ENCODE measurements at places on chromosomes 6 and 20.
A peak's percentile ranks its signal among the peaks of the same experiment; 100 is the strongest.

GRCh38 chr6:35023091-35024000 lies 117.8 kb downstream of the TCP11 start:
- no peak for DNase-seq

- DNase-seq = no peak
Measured at GRCh38 chr6:17167327-17167979, 65.6 kb downstream of the STMND1 start.

GRCh38 chr6:52160472-52161104 lies 25.6 kb upstream of the IL17A start:
- DNase-seq = no peak

DNA sequence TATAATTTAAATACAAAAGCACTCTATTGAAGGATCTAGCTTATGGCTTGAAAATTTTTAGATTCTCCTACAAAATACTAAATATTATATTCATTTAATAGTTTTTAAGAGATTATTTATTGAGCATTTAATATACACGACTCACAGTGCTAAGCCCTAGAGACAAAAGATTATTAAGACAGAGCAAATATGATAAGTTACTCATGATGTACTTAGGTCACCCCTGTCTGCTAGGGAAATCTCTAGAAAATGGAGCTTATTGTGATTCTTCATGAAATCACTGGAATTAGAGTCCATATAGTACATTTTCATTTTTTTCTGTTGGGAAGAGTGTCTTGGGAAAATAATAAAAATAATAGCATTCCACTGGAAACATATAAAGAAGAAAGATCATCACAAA lies 37.8 kb downstream of the BEND6 start:
- DNase-seq = no peak

DNA sequence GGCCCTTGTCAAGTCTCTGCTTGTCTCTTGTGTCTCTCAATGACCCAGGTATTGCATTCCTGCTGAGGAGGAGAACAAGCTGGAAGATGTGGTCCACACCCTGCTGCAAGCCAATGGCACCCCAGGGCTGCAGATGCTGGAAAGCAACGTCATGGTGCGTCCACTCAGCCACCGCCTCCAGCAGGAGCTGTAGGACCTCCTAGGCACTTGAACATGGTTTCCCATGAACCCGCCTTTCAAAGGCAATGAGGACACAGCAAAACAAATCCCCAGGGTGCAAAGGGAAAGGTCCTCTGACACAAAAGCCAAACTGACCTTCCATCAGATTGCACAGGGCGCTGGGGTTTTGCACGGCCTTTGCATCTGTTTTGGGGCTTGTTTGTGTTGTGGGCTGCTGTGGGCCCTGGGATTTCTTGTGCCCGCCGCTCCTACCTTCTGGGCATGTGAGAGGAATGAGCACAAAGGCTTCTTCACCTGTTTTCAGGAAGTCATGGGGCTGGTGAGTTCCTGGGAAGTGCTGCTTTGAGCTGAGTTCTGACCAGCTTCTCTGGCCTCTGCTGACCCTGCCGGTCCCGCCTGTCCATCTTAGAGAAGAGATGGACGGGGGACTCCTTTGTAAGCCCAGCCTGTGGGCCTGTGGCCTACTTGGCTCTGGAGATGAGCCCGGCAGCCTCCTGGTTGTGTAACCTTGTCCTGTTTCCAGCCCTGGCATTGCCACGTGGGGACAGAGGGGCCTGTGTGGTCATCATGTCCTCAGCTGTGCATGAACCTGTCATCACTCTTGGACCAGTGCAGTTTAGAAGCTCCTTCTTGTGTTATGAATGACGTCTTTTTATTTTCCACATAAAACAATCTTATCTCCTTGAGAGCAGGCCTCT lies 151.3 kb downstream of the DTNBP1 start:
- DNase-seq = no peak

DNA sequence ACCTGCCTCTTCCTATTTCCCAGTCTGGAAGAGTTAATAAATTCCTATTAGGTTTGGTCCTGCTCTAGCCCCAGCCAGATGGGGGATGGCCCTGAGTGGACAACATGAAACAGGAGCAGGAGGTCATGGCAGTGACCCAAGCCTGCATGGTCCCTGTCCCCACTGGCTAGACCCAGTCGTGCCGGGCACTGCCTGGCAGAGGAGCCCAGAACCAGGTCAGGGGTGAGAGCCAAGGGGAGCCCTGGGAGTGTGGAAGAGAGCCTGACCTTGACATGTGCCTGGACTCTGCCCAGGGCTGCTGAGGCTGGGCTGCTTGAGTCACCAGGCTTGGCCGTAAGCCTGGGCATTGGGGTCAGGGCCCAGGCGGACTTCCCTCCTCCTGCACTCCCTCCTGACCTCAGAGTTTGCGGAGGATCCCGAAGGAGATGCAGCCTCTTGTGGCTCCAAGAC lies 3.6 kb downstream of the AVP start:
- no peak for DNase-seq

GRCh38 chr20:32193996-32194395 lies 13.5 kb downstream of the PLAGL2 start:
- DNase-seq = no peak

GRCh38 chr6:110366256-110366655 lies 8.1 kb upstream of the METTL24 start:
- DNase-seq = no peak

DNA sequence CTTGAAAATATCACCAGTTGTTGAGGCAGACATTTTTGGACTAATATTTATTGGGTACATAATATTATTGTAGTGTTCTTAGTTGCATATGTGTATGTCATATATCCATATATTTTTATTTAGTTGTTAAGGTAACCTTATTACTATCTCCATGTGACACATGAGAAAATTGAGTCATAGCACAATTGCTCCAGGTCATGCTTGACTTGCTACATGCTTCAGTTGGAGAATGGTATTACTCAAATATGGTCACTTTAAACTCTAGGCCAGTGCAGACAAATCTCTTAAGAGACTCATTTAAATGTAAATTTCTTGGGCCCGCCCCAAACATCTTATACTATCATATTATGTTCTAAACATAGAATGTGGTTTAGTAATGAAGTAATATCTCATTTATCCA lies 246.1 kb downstream of the RIMS1 start:
- no peak for DNase-seq

GRCh38 chr20:7637184-7637583 lies 303.1 kb downstream of the HAO1 start:
- no peak for DNase-seq

- DNase-seq = no peak
Measured at GRCh38 chr20:48926821-48927220, 5.3 kb downstream of the ARFGEF2 start.

GRCh38 chr20:38757145-38757775 lies 9.0 kb downstream of the ACTR5 start:
- no peak for DNase-seq

DNA sequence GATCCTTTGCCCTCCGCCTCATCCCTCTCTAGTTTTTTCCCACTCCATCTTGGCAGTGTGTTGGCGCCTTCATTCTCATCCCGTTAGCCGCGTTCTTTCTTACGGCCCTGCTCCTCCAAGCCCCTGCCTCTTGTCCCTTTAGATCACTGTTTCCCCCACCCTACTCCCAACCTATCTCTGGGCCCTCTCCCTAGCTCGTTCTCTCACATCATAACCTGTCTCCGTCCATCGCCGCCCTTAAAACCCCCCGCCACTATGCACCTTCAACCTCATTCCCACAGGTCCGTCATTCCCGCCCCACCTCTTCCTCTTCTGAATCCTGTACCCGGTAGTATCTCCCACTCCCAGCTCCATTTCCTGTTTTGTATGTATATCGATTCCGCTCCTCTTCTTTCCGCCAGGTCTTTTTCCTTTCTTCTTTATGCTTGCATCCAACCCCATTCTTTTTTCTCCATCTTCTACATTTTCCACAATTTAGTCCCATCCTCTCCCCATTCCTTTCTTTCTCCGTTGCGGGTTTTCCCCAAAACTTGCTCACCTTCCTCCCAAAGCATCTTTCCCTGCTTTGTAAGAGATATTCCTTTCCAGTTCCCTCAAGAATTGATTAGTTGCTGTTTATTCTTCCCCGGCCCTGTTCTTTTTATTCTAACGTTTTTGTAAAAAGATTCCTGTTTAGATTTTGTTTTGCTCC lies 671 bp downstream of the EFHC1 start:
- no peak for DNase-seq

GRCh38 chr6:73134588-73134987 lies 90.7 kb downstream of the KHDC1L start:
- DNase-seq = no peak

DNA sequence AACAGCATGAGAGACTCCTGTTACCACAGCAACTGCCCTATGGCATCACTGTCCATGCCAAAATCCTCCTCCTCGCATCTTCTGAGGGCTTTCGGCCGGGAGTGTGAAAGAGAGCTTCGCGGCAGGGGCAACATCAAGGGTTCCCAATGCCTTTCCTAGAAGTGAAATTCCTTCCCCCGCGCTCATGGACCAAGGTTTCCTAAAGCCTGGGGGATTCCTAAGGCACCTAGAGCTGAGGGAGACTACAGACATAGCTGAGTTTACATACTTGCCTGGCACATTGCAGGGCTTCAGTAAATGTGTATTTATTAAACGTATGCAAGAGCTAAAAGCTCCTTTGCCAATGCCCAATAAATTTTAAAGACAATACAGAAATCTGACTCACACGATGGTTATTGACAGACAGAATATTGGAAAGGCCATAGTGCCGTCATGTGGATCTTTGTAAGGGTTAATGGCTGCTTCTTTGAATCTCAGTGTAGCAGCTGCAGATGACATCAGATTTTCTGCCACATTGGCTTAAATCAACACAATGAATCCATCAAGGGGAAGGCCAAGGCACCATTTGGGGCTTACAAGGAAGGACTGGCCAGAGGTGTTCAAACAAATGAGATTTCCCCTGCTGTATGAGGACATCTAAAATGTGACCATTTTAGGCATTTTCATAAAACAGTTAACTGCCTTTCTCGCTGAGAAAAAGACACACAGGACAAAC lies 281.2 kb upstream of the JARID2 start:
- DNase-seq = no peak

GRCh38 chr6:118810420-118811027 lies 83.4 kb upstream of the ASF1A start:
- peak; percentile 53 for DNase-seq

DNA sequence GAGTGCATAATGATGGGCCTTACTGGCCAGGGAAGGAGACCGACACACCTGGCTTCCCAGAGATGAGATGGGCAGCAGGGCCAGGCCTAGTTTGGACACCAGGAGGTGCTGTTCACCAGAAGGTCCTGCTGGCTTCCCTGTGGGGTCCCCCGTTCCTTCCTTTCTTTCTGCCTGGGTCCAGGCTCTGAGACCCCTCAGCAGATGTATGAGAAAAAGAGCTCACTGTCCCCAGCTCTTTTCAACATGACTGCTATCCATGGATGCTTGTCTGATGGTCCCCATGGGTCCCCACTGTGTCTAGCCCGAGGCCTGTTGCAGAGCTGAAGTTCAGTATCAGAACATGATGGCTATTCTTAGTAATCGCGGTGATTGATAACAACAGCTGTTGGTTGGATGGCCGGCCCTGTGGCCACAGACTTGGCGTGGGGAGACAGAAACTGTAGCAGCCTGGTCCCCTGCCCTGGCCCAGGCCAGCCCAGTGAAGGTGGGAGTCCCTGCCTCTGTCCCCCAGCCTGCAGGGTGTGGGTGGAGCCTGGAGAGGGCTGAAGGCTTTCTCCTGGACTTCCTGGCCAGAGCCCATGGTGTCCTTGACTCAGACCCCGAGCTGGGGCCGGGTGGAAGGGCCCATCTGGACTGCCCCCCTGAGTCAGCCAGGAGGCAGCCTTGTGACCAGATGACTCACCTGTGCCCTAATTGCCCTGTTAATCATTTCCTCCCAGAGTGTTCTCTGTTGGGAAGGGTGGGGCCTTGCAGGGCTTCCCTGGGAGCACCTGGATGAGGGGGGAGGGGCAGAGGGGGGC lies 9.9 kb upstream of the BAK1 start:
- peak; percentile 55 for DNase-seq

DNA sequence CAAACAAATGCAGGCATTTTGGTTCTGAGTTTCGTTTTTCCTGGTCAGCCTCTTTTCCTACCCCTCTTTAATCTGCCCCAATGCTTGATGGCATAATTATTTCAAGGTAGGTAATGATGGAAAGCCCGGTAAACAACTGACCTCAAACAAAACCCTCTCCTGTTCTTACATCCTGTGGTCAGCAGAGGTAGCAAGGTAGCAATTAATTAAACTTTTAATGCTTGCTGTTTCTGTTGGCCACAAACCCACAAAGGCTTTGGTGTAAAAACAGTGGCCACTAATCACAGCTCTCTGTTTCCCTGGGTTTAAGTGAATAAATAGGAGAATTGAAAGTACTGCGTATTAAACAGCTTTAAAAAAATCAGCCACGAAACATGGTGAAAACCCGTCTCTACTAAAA lies 261.5 kb upstream of the SOX4 start:
- no peak for DNase-seq

- DNase-seq = no peak
Measured at GRCh38 chr20:10635476-10636208, 38.2 kb downstream of the JAG1 start.

DNA sequence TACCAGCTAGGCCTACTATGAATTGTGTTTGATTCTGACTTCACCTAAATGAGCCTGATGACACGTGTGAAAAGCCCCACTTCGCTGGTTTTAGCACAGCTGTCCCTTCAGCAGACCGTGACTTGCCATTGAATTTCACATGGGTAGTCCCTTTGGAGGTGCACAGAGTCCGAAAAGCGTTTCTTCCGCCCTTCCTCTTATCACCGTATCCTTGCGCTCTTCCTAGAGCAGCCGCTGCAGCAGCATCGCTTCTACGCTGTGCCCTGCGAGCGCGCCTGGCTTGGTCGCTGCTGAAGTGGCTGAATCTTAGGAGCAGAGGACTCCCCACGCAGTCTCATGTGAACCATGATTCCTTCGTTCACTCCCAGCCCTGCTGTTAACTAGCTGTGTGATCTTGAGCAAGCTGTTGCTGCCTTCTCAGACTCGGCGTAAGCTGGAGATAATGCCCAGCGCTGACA lies 127.0 kb downstream of the PACRG start:
- DNase-seq = no peak

- DNase-seq = no peak
Measured at GRCh38 chr6:102039441-102039840, 645.9 kb downstream of the GRIK2 start.

DNA sequence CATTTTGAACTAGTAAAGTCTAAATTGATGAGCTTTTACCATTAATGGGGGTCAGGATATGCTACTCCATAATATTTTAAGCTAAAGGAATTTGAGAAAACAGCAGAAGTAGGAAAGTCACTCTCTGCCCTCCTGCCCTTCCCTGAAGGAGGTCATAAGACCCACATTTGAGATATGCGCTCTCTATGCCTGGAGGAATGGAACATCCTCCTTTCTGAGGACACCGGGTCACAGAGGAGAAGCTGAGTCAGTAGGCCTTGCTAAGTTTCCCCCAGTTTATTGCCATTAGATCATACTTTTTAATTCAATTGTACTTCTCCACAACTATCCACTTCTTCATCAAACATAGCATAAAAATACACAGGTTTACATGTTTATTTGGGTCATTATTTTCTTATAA lies 40.3 kb downstream of the AKAP7 start:
- no peak for DNase-seq

Data from activated T-cell treated with anti-CD3 and anti-CD28 coated beads, Interleukin-2, amount 50 U/mL, for 1 hour (primary cell).